ENCODE measurements at places on chromosomes 6 and 20.

GRCh38 chr6:41334482-41335040 lies 847 bp upstream of the NCR2 start:
- DNase-seq = peak; percentile 43

DNA sequence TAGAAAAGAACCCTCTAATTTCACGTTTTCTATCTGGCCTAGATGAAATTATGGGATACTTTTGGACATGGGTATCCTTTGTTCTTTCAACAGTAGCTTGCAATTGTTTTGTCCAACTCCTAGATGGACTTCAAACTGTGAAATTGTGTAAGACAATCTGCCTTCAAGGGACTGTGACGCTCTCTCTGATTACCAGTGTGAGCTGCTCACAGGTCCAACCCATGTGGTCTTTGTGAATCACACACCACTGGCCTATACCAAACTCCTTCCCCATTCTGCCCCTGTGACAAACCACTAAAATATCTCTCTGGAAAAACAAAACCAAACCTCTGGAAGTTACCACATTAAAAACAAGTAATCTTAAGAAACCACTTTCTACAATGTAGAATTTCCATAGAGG lies 59.5 kb downstream of the NINL start:
- no peak for DNase-seq

- no peak for DNase-seq
These were observed 10.2 kb downstream of the STX11 start for GRCh38 chr6:144160431-144161005.

DNA sequence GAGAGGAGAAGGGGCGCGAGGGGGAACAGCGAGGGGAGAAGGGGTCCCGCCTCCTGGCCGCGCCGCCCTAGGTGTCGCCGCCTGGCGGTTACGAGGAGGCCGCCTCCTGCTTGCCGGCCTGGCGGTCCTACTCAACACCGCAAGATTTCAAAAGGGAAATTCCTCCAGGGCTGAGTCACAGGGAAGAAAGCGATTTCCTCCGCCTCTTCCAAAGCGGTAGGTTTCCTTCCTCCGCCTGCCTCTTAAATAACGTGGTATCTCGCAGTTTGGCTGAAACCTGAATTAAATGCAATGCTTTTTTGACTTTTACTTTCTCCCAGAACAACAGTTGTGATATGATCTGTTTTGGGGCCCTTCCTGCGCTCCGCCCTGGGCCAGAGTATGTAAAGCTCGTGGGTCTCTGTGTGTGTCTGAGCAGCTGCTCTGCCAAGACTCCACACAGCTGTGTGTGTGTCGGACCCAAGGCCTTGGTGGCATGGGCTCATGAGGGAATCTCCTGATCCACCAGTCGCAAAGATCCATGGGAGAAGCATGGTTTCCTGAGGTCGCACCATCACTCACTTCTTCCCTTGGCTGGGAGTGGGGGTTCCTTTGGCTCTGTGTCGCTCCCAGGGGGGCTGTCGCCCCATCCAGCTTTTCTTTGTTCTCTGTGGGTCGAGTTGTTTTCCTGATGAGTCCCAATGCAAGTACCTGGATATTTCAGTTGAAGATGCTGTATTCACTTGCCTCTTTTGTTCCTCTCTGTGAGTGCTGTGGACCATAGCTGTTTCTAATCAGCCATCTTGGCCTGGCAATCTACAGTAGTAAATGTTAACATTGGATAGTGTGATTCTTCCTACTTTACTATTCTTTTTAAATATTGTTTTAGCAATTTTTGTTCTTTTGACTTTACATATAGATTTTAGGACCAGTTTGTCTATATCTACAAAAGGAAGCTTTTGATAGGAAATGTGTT lies 31.6 kb upstream of the NOTCH4 start:
- DNase-seq = peak; percentile 86

GRCh38 chr20:46523108-46523507 lies 9.7 kb upstream of the ZNF334 start:
- DNase-seq = no peak

- no peak for DNase-seq
These were observed 237.8 kb upstream of the THEMIS start for GRCh38 chr6:128138694-128139093.

DNA sequence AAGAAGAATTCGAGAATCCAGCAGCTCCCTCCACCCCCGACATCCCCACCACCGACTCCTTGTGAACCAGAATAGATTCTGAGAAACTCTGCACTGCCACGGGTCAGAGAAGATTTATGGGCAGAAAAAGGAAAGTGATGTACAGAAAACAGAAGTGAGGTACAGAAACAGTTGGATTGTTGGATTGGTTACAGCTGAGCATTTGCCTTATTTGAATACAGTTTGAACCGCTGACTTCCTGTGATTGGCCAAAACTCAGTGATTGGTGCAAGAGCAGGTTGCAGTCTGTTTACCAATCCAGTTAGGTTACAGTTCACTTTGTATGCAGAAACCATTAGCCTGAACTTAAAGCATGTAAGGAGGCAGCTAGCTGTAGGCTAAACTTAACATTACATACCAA lies 131.2 kb upstream of the HDDC2 start:
- no peak for DNase-seq

DNA sequence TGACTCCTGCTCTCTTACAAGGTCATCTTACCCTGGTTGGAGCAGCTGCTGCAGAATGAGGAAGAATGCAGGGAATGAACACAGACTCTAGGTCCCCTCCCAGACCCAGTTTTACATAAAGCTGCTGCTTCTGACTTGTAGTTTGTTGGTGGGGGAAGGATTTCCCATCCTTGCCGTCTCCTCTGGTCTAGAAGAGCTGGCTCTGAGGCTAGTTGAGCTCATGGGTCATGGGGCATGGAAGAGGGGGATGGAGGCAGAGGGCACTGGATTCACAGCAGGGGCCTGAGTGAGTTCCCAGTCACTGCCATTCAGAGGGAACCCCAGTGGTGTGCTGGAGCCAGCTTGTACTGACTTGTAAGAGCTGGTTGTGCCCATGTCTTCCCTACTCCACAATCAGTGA lies 9.2 kb upstream of the GUCA1A start:
- peak; percentile 57 for DNase-seq

DNA sequence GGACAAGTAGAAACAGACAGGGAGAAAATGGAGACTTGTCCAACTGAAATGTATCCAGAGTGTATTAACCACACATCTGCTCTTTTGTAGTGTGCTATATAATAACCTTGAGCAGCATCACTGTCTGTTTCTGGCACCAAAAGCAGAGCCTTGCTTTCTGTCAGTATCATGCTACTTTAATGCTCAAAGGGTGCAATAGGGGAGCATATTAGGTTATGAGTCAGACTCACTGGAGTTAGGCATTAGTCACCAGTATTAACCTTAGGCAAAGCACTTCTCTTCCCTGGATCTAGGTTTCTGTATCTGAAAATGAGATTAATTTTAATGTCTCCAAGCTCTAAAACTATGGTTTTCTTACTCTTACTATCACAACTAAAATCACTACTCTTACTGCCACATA lies 280.1 kb downstream of the TFAP2B start:
- no peak for DNase-seq

DNA sequence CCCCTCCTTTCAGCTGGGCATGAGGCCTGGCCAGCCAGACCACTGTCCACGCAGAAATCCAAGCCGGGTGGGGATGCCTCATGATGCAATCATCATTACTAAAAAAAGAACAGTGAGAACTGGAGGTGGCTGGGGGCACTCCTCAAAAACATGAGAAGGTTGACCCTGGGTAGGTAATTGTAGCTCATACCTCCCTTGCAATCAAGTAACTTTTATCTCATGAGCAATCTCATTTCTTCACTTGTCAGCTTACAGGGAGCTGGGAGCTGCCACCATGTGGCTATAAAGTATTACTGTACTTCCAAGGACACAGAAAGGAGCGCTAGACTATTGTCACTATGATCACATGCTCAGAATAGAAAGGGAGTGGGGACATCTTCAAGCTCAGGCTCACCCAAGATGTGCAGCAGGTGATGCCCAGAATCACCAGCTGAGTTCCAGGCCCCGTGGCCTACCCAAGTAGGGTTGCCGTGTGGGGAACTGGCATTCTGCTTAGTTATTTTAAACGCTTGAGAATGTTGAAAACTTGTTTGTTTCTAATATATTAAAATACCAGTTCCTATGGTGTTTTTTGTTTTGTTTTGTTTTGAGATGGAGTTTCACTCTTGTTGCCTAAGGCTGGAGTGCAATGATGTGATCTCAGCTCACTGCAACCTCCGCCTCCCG lies 3.0 kb upstream of the CDH26 start:
- no peak for DNase-seq

DNA sequence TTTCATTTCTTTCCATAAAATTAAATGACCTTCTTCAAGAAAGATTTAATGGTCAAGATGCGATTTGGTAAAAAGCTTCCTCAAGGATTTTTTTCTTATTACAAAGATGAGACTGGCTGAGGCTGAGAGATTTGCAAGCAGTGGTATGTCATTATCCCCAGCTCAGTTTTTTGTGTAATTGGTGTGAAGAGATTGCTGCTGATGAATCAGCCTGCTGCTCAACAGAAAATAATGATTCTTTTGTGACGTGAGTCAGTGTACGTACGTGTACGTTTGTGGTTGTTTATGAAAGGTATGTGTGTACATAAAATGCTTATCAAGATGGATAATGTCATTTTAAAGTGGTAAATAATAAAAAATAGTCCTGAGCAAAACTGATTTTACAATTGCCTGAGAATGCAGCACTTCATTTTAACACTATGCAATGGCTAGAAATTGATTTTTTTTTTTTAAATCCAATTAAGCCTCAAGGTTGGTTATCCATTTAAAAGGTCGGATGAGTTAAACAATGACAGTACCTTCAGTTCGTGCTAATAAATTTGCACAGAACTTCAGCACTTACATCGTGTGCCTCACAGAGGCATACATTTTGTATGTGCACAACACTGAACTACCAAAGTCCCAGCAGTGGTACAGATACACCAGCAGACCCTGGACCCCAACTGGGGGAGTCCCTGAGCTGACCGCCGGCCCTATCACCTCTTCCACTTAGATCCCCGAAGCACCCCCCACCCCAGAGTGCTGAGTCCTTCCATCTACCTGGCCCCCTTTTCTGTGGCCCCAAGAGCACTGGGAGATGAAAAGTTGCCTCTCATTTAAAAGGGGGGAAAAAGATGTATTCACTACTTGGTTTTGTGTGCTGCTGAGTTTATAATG lies 9.7 kb upstream of the NPEPL1 start:
- no peak for DNase-seq

DNA sequence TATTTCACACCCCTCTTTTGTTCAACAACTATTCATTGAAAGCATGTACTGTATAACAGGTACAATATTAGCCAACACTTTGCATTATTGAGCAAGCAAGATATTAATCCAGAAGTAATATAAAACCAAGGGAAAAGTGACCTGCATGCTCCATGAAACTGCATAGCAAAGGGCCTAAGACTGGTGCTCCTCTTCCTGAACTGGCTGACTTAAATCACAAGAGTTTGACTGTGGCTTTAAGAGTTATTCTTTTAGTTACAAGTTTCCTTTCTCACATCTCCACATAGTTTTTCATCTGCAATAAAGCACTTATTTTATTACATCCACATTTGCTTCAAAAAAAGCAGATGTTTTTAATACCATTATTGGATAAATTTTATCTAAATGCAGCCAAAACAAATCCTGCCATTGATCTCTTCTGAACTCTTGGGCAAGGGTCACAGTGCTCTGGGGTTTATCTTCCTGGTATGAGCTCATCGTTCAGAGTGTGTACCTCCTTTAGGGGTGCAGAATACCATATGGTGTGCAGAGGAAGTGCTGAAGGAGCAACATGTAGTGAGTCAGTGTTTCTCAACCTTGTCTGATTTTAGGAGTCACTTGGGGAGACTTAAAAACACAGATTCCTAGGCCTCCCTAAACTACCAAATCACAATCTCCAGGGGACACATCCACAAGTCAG lies 1225.9 kb upstream of the MAP3K7 start:
- DNase-seq = no peak

GRCh38 chr20:11352041-11352440 lies 565.7 kb upstream of the BTBD3 start:
- DNase-seq = no peak

DNA sequence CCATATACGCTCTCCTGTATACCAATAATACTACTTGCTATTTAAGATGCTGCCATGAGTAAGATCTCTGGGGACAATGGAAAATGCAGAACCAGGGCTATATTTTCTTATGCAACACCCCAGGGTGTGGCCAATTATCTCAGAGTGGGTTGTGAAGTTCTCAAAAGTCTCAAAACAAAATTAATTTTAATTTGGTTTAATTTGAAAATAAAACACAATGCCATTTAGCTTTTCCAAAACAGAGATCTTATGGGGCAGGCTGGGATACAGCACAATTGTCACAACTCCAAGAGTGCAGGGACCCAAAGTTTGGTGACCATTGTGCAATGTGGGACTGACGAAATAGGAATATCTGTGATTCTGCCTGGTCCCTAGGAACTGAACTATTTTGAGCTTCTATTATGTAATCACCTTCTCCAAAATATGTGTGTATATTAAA lies 43.1 kb downstream of the MBOAT1 start:
- no peak for DNase-seq

- DNase-seq = peak; percentile 81
These were observed 61.5 kb downstream of the GPX5 start for GRCh38 chr6:28586962-28587745.

DNA sequence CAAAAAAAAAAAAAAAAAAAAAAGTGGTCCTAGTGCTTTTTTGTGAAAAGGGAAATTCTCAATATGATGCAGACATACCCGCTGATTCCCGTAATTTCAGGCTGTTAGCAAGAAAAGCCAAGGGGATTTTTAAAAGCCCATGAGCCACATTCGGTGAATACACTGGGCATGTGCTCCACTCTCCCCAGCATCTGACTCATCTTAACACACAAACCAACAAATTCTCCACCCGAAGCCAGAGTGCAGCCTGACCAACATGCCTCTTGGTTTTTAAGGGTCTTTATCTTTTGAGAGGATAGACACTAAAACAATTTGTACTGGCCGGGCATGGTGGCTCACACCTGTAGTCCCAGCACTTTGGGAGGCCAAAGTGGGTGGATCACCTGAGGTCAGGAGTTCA lies 45.5 kb upstream of the CD83 start:
- no peak for DNase-seq

DNA sequence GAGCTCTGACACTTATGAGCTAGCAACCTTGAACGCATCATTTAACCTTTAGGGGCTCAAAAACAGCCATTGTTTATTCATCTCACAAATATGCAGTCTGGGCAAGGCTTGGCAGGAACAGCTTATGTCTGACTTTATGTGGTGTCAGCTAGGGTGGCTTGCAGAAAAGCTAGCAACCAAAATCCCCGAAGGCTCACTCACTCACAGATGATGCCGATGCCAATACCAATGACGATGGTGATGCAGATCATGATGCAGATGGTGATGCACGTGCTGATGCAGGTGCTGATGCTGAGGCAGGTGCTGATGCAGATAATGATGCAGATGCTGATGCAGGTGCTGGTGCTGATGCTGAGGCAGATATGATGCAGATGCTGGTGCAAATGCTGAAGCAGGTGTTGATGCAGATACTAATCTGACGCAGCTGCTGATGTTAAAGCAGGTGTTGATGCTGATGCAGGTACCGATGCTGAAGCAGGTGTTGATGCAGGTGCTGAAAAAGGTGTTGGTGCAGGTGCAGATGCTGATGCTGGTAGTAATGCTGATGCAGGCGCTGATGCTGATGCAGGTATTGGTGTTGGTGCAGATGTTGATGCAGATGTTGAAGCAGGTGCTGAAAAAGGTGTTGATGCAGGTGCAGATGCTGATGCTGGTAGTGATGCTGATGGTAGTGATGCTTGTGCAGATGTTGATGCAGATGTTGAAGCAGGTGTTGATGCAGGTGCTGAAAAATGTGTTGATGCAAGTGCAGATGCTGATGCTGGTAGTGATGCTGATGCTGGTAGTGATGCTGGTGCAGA lies 195.6 kb downstream of the NFATC2 start:
- no peak for DNase-seq

GRCh38 chr20:5890773-5891441 lies 59.4 kb downstream of the TRMT6 start:
- no peak for DNase-seq

- no peak for DNase-seq
These were observed 290.0 kb downstream of the PACRG start for GRCh38 chr6:163017801-163018200.
